ENCODE measurements at places on chromosomes 6 and 20.

DNA sequence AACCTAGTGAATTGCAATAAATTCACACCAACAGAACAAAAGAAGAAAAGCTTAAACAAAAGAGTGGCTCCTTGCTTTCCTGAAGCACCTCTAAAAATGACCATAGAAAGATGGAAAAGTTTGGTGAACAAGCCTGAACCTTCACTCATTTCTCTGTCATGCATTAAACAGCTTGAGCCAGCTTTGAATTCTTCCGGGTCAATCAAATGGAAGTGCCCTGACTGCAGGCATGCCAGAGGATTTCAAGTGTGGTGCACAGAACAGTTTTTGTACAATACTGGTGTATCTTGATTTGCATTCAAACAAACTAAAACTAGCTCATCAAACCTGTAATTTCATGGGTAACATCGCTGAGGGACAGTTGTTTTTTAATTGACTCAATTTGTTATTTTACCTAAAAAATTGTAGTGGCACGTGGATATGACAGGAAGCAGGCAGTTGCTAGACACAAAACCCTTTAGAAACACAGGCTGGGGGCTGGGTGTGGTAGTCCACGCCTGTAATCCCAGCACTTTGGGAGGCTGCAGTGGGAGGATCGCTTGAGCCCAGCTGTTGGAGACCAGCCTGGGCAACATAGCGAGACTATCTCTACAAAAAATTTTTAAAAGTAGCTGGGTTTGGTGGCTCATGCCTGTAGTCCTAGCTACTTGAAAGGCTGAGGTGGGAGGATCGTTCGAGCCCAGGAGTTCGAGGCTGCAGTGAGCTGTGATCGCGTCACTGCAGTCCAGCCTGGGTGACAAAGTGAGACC is 9.1 kb downstream of the CASS4 start:
- DNase-seq = no peak

GRCh38 chr20:13868331-13868730 is 83.5 kb downstream of the NDUFAF5 start:
- no peak for DNase-seq

- DNase-seq = no peak
Observed at GRCh38 chr6:22411376-22412105, 114.7 kb upstream of the PRL start.

- no peak for DNase-seq
Observed at GRCh38 chr20:50712771-50713656, 18.4 kb upstream of the PARD6B start.
